Activated naive CD4-positive, alpha-beta T cell treated with anti-CD3 and anti-CD28 coated beads for 36 hours (primary cell): ENCODE measurements at places on chromosomes 13 and 19. TPM values are rescaled to one million over a fixed set of nuclear protein-coding genes. Genes with fewer than 3 reads are reported as not detected.

DNA sequence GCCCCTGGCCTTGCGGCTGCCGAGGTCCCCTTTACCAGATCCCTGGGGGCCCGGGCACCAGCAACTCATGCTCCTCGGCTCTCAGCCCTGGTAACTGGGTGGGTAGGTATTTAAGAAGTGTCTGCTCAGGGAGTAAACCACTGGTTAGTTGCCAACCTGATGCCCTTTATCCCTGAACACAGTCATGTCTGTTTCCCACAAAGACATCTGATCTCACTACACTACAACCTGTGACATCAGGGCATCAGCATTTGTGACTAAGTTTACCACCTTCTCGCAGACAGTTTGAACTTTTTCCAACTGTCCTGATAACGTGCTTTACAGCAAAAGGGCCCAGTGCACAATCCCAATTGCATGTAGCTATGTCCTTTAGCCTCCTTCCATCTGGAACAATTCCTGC lies 22.0 kb downstream of the GGACT start:
- H3K36me3 ChIP-seq: peaks cover 12% of the 10 kb centered on the region
- no peaks in the 10 kb centered on the region for H3K27me3 ChIP-seq
- no peak for DNase-seq
- H3K4me1 ChIP-seq: no peaks in the 10 kb centered on the region

GRCh38 chr13:68064001-68064770 lies 834.0 kb upstream of the PCDH9 start:
- H3K27ac ChIP-seq: no peak overlapping the region
- H3K4me1 ChIP-seq: no peaks in the 10 kb centered on the region
- H3K36me3 ChIP-seq: no peaks in the 10 kb centered on the region
- H3K27me3 ChIP-seq: no peaks in the 10 kb centered on the region
- DNase-seq: no peak

GRCh38 chr19:16161840-16162239 lies 11.5 kb downstream of the CIB3 start:
- H3K4me3 ChIP-seq: no peak overlapping the region
- peaks cover 17% of the 10 kb centered on the region for H3K4me1 ChIP-seq
- no peak overlapping the region for H3K27ac ChIP-seq
- H3K27me3 ChIP-seq: no peaks in the 10 kb centered on the region

DNA sequence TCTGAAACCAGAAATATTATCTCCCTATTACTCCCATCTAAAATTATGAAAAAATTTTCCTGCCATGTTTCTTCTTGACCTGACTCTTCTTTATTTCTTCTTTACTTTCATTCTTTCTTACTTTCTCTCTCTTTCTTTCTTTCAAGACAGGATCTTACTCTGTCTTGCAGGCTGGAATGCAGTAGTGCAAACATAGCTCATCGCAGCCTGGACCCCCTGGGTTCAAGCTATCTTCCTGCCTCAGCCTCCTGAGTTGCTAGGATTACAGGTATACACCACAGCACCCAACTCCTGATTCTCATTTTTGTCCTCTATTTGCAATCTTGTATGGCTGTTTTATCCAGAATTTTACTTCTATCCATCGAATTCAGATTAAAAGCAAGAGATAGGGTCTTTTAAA lies 631.1 kb downstream of the TBC1D4 start:
- H3K4me1 ChIP-seq: no peaks in the 10 kb centered on the region
- no peak for DNase-seq
- H3K27ac ChIP-seq: no peak overlapping the region
- H3K36me3 ChIP-seq: no peaks in the 10 kb centered on the region
- no peak overlapping the region for H3K4me3 ChIP-seq
- peaks cover 13% of the 10 kb centered on the region for H3K27me3 ChIP-seq

DNA sequence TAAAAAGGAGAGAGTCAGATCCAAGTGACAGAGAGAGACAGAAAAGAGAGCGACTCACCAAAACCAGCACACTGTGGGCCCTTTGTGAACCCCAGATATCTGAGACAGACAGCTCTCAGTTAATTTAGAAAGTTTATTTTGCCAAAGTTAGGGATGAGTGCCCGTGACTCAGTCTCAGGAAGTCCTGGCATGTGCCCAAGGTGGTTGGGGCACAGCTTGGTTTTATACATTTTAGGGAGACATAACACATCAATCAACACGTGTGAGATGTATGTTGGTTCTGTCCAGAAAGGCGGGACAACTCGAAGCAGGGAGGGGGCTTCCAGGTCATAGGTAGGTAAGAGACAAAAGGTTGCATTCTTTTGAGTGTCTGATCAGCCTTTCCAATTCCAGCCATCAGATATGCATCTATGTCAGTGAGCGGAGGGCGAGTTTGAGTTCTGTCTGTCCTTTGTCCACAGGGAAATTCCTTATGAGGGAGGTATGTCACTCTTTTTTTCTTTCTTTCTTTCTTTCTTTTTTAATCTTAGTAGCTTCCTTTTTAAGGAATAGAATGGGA lies 37.2 kb upstream of the ATP11A start:
- H3K27ac ChIP-seq: no peak overlapping the region
- DNase-seq: no peak
- H3K4me3 ChIP-seq: no peak overlapping the region
- no peaks in the 10 kb centered on the region for H3K27me3 ChIP-seq

DNA sequence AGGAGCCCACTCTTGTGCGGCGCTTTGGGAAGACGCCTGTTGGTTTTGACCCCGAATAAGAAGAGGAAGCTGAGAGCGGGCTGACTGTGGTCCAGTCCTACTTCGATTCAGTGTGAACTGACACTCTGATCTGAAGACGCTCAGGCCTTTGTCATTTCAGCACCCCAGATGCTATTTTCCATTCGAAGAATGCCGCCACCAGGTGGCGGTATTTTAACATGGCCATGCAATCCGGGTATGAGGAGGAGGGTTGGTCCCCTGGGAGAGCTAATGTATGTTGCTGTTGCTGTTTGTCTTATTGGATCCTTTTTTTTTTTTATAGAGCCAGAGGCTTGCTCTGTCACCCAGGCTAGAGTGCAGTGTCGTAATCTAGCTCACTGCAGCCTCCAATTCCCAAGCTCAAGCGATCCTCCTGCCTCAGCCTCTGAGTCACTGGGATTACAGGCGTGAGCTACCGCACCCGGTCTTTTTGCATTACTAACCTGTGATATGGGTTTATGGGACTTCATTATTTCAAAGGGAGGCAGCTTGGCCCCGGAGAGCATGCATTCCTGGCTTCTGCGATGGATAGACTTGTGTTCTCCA lies 803 bp upstream of the TIMM44 start:
- H3K4me3 ChIP-seq: peak overlapping the region; percentile 95
- H3K27ac ChIP-seq: peak overlapping the region; percentile 94
- DNase-seq: peak; percentile 96
- peaks cover 37% of the 10 kb centered on the region for H3K4me1 ChIP-seq

DNA sequence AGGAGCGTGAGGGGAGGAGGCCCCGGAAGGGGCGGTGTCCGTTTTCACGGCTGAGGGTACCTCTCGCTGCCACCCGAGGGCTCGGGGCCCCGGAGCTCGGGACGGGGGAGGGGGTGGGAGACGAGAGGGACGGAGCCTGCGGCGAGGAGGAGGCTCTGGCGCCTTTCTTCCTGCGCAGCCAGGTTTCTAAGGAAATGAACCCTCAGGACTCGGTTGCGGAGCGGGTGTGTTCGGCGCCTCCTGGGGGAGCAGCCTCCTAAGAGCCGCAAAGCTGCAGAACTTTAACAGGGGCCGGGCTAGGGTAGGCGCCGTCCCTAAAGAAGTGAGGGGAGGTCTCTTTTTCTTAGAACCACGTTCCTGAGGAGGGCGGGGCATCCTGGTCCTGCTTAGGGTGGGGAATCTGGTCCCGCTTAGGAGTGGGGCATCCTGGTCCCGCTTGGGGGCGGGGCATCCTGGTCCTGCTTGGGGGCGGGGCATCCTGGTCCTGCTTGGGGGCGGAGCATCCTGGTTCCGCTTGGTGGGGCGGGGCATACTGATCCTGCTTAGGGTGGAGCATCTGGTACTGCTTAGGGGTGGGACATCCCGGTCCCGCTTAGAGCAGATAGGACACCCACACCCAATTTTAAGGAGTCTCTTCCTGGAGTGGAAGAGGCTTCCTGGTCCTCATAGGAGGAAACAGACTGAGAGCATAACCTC lies 6.2 kb downstream of the SYT5 start:
- peak; percentile 56 for DNase-seq
- peaks cover 13% of the 10 kb centered on the region for H3K4me1 ChIP-seq
- no peaks in the 10 kb centered on the region for H3K36me3 ChIP-seq

DNA sequence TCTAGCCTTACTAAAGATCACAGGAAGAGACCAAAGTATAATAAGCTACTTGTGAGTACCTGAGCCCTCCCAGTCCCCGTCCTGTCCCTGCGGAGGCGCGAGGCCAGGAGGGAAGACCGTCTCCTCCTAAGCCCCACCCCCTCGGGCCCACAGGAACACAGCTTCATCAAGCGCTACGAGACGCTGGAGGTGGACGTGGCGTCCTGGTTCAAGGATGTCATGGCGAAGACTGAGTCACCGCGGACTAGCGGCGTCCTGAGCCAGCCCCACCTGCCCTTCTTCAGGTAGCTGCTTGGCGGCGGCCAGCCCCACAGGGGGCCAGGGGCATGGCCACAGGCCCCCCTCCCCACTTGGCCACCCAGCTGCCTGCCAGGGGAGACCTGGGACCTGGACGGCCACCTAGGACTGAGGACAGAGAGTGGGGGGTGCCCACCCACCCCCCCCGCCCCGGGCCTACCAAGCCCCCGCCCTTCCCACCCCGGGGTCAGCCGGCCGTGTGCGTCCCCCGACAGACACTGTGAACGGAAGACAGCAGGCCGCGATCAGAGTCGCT lies 2.4 kb upstream of the TGFBR3L start:
- no peak overlapping the region for H3K4me3 ChIP-seq
- peaks cover 12% of the 10 kb centered on the region for H3K36me3 ChIP-seq
- peaks cover 12% of the 10 kb centered on the region for H3K4me1 ChIP-seq
- no peak overlapping the region for H3K27ac ChIP-seq
- no peak for DNase-seq

DNA sequence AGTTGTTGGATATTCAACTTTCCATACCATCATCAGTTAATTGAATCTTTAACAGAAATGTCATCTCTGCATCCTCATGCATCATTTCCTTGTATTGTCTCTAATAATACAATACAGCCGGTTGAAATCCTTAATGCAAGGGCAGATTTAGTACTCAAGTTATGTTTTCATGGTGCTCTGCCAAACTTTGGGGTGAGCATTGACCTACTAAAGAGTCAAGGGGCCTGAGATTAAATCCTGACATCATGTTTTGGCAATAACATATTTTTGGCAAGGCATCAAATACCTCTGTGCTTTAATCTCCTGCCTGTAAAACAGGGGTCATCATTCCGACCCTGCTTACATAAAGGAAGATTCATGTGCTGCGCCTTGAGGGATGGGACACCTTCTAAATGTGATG lies 42.7 kb upstream of the ABCC4 start:
- no peak overlapping the region for H3K4me3 ChIP-seq
- DNase-seq: no peak
- no peaks in the 10 kb centered on the region for H3K36me3 ChIP-seq
- no peaks in the 10 kb centered on the region for H3K4me1 ChIP-seq
- H3K27ac ChIP-seq: no peak overlapping the region

DNA sequence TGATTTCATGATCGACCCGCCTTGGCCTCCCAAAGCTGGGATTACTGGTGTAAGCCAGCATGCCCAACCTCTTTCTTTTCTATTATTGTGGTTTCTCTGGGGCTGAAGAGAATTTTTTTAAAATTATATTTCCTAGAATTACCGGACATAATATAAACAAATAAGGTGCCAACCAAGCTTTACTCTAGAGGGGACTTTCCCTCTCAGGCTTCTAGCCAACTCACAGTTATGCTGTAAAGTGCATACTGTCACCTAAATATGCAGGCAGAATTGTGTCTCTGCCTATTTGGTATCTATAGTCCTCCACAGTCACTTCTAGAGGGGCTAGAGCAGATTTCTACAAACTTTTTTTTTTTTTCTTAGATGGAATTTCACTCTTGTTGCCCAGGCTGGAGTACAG lies 41.6 kb upstream of the ZNF681 start:
- DNase-seq: peak; percentile 18
- H3K4me3 ChIP-seq: no peak overlapping the region
- peaks cover 11% of the 10 kb centered on the region for H3K36me3 ChIP-seq
- H3K4me1 ChIP-seq: peaks cover 21% of the 10 kb centered on the region

Gene C19orf38
- total RNA-seq: 4.8 TPM

Gene MAST1
- total RNA-seq: 1.2 TPM

Gene SIAH3
- 0.07 TPM for total RNA-seq

Gene NUCB1
- 182 TPM for total RNA-seq

Gene SHD
- not detected for total RNA-seq

Gene ZNF100
- total RNA-seq: 19.3 TPM

Gene UGGT2
- not detected for total RNA-seq

Gene PGLYRP2
- 0.07 TPM for total RNA-seq
